ENCODE measurements at places on chromosomes 11 and 22. TPM values are rescaled to one million over a fixed set of nuclear protein-coding genes. Genes with fewer than 3 reads are reported as not detected.

ATM gene
- total RNA-seq: 64.0 TPM

KCNJ4 gene
- not detected for total RNA-seq

GRCh38 chr11:24738972-24739371, 242.1 kb downstream of the LUZP2 start:
- no peak for DNase-seq

DNA sequence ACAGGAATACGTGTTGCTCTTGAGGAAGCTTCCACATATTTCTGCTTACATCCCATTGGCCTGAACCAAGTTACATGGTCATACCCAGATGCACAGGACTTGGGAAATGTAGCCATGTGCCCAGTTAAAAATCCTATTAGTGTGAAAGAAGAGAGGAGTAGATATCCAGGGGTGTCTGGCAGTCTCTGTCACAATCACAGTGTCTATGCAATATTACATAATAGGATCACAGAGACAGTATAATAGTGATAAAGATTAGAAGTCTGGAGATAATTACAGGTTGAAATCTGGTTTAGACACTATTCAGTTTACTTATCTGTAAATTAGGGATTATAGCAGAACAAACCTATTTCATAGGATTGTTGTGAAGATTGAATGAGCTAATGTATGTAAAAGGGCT, 62.6 kb upstream of the SLC6A5 start:
- no peak for DNase-seq

GRCh38 chr11:134993691-134994243, 581.7 kb upstream of the B3GAT1 start:
- DNase-seq: no peak

All from glomerular endothelial cell (primary cell).